NCI-H1436 (cell line): ENCODE measurements at places on chromosomes 13 and 19.
A peak's percentile ranks its signal among the peaks of the same experiment; 100 is the strongest.

DNA sequence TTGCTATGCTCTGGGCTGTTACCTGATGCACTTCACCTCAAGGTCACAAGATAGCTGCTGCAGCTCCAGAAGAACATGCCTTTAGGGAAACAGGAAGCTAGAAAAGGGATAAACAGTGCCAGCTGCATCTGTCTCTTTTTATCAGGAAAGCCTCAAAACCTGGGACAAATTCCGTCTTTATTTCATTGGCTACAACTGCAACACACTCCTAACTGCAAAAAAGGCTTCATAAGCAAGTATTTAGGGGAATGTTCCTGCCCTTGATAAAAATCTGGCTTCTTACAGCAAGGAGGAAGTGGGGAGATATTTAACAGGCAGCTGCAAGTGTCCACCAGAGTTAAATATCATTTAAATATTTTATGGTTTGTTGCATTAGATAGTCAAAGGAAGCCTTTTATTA, 34.2 kb upstream of the SERTM1 start:
- no peak for DNase-seq

- no peak for DNase-seq
Observed at GRCh38 chr13:111458739-111459138, 138.3 kb downstream of the TEX29 start.

- DNase-seq, result no peak
Observed at GRCh38 chr13:76792731-76793347, 93.4 kb downstream of the KCTD12 start.

DNA sequence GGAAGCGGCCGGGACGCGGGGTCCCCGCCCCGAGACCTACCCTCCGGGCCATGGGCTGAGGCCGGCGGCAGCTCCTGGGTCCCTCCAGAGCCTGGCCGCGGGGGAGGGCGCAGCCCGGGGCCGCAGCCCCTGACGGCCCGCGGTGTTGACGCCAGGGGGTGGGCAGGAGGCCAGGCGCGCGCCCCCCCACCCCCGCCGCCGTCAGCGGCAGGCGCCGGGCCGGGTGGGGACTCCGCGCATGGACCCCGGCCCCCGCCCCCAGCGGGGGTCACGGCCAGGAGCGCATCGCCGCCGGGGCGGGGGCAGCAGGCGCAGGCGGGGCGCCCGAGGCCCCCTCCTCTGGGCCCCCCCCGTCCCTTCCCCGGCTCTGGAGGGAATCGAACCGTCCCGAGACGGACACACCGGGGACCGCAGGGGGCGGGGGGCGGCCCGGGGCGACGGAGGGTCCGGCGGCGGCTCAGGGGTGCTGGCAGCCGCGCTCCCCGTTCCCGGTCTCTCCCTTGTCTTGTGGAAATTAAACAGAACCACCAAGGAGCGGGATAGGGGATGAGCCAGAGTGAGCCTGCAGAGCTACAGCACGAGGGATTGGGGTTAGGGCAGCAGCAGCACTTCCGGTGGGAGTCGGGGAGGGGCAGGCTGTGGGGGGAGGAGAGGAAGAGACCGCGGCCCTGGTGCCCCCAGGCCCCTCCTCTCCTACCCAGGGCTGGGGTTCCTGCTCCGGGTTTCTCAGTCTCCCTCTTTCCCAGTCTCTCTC, at the start of gene MEIS3:
Gene MEIS3 (minus strand): TSS at position 498 of the 754 bp plus-strand sequence. CDS start 446 bp downstream, at position 52.
- no peak for DNase-seq

DNA sequence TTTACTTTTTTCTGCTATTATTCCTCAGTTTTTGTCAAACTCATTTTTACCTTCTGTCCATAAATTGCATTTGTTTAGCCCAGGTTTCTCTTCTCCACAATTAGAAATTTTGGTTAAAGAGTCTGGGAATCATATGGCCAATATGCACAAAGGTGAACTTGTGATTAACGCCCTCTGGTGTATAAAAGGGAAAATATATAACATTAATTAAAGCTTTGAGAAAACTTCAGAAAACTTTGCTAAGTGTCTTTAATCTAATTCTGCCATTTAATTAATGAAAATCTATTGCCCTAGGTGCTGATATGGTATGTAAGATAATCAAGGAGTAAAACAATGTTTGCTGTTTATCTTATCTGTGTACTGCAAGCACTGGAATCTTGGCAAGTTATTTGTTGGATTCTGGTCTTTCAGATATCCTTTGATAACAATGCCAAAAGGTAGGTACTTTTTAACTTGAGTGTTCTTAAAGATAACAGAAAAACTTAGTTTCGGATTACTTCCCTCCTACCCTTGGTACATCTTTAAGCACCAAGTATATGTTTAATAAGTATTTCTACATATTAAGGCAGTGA, 402.6 kb downstream of the SUCLA2 start:
- DNase-seq, result no peak

GRCh38 chr13:48317511-48318376, 14.2 kb downstream of the RB1 start:
- no peak for DNase-seq

GRCh38 chr13:24459234-24459633, 53.3 kb downstream of the PARP4 start:
- no peak for DNase-seq

GRCh38 chr13:98466634-98467236, 110.2 kb downstream of the STK24 start:
- no peak for DNase-seq

- DNase-seq, result no peak
Observed at GRCh38 chr19:40683437-40683836, 7.0 kb downstream of the NUMBL start.

DNA sequence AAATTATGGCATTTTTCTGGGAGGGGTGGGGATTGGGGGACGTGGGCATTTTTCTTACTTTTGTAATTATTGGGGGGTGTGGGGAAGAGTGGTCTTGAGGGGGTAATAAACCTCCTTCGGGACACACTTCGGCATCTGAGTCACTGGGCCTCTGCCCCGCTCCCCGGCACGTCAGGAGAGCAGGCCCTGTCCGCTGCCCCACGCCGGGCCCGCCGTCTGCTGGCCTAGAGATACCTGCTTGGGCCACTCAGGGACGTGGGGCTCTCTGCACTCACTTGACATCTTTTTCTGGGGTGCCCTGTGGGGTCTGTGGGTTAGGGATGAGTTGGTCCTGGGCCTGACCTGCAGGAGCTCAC, 3.5 kb upstream of the FTL start:
- DNase-seq, result no peak

GRCh38 chr13:72889495-72889894, 107.6 kb downstream of the PIBF1 start:
- no peak for DNase-seq

GRCh38 chr13:82766732-82767321, 1115.4 kb downstream of the SLITRK1 start:
- no peak for DNase-seq

- DNase-seq, result no peak
Observed at GRCh38 chr13:50140153-50140552, 124.9 kb downstream of the KCNRG start.

DNA sequence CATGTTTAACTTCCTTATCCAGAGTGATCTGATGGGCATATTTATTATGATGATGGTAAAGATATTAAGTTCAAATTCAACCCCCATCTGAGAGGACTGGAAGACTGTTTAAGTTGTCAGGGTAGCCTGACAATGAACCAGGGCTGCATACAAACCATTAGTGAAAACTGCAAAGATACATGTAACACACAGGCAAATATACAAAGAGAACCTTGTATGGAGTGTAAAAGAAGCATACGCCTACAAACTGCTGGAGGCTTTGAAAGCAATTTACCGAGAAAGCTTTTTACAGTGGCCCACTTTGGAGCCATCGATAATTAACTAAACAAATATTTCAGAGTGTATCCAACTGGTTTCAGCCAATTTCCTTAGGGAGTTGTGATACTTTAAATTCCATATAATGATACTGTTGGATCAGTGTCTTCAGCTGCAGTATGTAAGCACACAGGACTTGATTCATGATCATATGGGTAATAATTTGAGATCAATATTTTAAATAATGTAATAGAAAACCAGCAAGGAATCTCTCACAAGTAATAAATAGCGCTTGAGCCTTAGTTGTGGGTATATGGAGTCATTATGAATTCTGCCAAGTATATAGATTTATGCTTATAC, 231.5 kb upstream of the SPRY2 start:
- peak; percentile 79 for DNase-seq

GRCh38 chr13:61252213-61252612, 163.4 kb downstream of the PCDH20 start:
- no peak for DNase-seq

DNA sequence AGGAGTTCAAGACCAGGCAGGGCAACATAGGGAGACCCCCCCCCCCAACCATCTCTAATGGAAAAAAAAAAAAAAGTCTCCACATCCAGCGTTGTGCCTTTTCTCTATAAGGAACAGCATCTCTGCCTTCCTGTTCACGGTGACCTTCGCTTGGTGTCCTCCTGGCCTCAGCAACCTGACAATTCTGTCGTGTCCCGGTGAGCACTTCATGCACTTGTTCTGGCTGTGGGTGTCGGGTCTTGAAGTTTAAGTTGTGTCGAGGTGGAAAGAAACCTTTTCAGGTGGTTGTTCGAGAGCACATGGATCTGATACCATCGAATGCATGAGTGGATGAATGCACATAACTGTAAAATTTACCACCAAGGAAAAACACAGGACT, 594 bp downstream of the ZNF559 start:
- no peak for DNase-seq

GRCh38 chr19:10748927-10749434, 31.1 kb downstream of the DNM2 start:
- peak; percentile 32 for DNase-seq

GRCh38 chr13:50838031-50838430, 5.5 kb downstream of the DLEU7 start:
- DNase-seq, result no peak

DNA sequence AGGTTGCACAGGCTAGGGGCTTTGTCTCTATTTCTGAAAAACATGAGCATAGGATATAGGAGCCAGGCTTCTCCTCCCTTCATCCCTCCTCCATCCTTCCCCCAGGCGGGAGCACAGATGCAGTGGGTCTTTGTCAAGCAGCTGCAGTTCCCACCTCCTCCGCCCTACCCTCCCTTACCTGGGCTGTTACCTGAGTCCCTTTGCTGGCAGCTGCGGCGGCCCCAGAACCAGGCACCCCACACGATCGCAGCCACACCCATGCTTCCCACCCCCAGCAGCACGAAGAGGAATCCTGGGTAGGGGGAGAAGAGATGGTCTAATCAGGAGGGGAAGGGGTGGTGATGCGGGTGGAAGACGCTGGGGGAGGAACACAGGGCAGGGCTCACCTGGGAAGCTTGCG, 7.8 kb downstream of the TMIGD2 start:
- no peak for DNase-seq

GRCh38 chr19:41876847-41877832, at the start of gene CD79A:
CD79A (plus strand) TSS chr19:41877279; CDS start chr19:41877305, 26 bp downstream.
- DNase-seq, result peak; percentile 63

DNA sequence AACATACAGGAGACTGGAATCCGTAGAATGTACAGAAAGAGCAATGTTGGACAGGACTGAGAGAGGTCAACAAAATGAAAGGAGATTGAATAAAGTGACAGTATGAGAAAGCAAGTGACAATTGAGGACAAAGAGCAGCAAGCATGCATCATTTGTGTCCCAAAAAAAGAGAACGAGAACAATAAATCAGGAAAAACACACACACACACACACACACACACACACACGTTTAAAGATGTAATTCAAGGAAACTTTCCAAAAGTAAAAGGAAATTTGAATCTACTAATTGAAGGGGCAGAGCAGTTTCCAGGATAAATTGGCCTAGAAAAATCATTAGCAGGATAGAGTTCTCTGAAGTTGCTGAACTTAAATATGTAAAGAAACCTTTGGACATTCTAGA, 16.9 kb downstream of the DPY19L3 start:
- no peak for DNase-seq

- no peak for DNase-seq
Observed at GRCh38 chr19:30608471-30608870, 236.3 kb downstream of the ZNF536 start.

DNA sequence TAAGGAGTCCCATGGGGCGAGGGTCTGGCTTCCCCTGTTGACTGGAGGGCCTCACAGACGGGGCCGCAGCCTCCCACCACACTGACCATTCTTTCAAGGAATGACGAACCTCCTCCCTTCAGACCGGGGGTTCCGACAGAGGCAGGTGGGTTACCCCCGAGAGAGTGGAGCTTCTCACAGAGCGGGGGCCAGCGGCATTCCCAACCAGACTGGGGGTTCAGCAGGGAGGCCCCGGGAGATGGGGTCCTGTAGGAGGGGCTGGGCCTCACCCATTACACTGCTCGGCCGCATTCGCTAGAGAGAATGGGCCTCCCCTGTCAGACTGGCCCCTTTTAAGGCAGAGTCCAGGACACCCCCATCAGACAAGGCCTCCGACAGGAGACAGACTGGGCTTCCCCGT, 15.6 kb upstream of the C2CD4C start:
- no peak for DNase-seq

DNA sequence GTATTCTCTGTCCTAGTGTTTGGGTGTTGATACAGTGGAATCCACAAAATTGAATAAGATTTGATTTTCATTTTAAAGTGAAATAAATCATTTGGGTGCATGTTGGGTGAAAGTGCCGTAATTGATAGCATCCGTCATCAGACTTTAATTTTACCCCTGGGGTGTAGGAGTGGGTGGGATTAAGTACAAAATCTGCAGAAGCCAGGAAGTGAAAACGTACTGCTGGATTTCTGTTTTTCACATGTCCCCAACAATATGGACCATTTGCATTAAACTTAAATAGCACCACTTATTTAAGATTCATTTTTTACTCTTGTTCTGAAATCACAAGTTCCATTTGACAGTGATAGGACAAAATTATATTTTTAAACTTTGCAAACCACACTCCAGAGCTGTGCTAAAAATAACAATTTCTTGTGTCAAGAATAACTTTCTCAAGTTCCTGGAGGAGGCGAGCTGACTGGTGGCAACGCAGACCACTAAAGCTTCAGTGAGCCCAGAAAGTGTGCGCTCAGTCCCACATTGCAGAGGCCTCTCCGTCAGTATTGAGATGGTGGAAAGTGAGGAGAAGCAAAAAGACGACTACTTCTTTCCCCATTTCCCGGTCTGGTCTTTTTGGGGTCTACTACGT, 71.3 kb downstream of the ARHGEF7 start:
- no peak for DNase-seq

DNA sequence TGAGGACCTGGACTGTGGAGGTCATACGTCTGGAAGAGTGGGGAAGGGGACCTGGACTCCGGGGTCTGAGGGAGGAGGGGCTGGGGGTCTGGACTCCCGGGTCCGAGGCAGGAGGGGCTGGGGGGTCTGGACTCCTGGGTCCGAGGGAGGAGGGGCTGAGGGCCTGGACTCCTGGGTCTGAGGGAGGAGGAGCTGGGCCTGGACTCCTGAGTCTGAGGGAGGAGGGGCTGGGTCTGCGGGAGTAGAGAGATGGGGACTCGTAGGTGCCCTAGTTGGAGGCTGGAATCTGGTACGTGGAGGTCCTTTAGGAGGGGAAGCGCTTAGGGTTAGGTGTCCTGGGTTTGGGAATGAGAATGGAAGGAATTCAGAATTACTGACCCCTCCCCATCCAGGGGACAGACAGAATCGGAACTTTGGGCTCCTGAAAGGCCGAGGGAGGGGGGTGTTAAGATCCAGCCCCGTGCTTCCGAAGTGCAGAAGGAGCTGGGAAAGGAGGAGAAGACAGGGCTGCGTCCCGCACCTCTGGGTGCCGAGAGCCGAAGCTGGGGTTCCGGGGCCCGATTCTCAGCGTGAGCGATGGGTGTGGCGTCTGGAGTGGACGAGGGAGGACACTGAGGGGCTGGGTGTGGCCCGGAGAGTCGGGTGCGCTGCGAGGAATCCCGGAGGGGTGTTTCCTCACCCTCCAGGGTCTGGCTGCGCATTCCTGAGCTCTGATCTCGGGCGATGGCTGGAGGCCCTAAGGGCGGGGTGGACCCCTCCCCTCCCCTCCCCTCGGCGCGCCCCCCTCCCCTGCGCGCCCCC, 608 bp downstream of the MYADM start:
- DNase-seq, result no peak

- no peak for DNase-seq
Observed at GRCh38 chr13:73230716-73231115, 171.9 kb downstream of the KLF5 start.

- no peak for DNase-seq
Observed at GRCh38 chr13:25018729-25019115, 77.2 kb upstream of the PABPC3 start.
